ENCODE measurements at places on chromosomes 7 and 10. TPM values are rescaled to one million over a fixed set of nuclear protein-coding genes. Genes with fewer than 3 reads are reported as not detected.

Gene KEL
- total RNA-seq = 0.32 TPM

Gene VSTM2A
- total RNA-seq = not detected

Gene CUZD1
- 0.24 TPM for total RNA-seq

Gene C10orf62
- total RNA-seq = 0.16 TPM

Gene GARIN1A
- total RNA-seq = 0.84 TPM

Gene CALHM1
- total RNA-seq = 0.04 TPM

DNA sequence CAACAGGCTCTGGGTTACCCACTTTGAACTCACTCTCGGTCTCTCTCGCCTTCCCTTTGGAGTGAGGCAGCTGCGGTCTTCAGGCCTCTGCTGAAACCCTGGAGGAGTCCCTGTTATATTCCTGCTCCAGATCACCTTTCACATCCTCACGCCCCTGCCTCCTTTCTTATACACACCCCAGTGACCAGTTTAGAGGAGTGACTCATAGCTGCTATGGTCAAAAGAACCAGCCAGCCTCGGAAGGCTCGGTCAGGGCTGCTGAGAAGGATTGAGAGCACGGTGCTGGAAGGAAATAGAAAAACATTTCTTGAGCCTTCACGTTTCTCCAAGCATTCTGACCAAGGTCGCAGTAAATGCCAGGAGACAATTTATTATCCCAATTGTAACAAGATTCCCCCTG is 28.3 kb upstream of the SVOPL start:
- no peak for ATAC-seq

- no peak for ATAC-seq
These were observed 181.9 kb downstream of the CYP26A1 start for GRCh38 chr10:93255546-93255945.

DNA sequence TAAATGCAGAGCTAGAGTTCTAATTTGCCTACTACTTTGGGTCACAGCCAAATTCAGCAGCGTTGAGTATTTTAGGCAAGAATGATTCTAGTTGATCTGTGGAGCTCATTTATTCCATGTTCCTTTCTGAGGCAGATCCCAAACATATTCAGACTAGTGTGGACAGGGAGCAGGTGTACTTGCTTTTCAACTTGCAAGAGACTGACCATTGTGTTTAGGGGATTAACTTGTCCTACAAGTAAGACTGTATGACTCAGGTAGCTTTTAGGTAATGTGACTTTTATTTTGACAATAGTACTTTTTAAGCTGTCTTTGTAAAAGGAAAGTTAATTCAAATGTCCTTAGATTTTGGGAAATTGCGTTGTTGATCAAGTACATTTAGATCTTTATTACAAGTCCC is 285.5 kb downstream of the TWIST1 start:
- ATAC-seq = peak; percentile 96

- no peak for ATAC-seq
These were observed 6.0 kb upstream of the GNA12 start for GRCh38 chr7:2849941-2850766.

DNA sequence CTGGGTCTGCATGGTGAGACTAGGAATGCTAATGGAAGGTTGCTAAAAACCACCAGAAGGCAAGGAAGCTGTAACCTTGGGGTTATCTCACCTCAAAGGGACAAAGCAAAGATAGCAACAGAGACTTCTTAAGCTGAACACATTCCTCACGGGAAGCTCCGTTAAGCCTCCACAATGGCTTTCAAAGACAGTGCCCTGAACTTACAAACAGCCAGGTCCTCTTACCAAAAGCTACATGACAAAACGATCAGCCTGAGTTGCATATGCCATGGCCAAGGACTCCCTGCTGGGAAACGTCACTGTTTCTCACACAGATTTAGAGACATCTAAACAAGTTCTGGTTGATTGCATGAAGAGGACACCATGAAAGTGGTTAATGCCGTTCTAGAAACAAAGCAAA is 52.7 kb downstream of the HTR5A start:
- no peak for ATAC-seq
